NT2/D1 (cell line): ENCODE measurements at places on chromosomes 11 and 22.

- DNase-seq: no peak
These were observed 1.2 kb downstream of the ROM1 start for GRCh38 chr11:62614275-62614674.

DNA sequence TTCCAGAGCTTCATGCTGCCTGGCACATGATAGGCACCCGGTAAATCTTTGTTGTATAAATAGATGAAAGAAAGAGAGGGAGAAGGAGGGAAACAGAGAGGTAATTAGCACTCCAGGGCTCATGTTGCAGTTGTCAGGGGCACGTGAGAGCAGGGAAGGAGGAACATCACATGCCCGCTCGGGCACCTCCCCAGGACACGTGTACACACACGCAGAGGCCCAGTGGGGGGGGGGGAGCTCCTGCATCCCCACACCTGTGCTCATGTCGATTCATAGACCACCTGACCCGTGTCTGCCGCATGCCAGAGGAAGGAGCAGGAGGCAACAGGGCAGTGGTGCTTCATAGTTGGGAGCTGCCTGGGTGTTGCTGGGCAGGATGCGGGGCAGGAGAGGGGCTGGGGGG is 37.1 kb upstream of the NNMT start:
- no peak for DNase-seq

DNA sequence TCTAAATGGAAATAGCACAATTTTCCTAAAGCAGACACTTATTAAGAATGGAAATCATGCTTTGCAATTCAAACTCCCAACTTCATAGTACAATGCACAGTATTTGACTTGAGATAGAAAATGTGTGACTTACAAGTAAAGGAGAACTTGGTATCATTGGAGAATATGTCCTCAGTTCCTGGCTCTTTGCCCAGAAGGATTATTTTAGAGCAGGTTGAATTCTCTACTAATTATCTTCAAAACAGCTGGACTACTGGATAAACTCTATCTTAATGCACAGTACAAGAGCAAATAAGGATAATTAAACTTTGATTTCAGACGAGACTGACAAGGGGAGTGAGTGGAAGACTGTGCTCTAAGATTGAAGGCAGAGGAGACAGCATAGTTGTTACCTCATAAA is 839.4 kb downstream of the OPCML start:
- DNase-seq: no peak

DNA sequence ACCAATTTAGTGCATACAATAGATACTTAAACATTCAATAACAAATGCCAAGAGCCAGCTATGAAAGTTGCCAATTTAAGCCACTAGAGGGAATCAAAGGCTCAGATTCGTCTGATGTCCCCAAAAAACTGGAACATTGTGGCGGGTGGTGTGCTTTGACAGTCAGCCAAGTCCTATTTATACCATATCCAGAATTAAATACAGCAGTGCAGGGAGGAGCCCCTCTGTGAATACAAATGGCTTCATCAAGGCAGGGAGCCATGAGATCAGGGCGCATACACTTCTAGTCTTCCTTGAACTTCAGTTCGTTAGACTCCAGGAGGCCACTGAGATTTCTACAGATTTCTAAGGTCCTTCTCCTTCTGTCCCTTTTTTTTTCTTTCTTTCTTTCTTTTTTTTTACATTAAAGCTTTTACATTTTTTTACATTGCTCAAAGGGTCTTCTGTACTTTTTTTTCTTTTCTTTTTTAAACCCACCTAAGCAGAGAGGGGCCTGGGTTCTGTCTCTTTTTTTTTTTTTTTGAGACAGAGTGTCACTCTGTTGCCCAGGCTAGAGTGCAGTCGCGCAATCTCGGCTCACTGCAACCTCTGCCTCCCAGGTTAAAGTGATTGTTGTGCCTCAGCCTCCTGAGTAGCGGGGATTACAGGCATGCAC is 41.5 kb upstream of the HSPA8 start:
- DNase-seq: peak; percentile 32

DNA sequence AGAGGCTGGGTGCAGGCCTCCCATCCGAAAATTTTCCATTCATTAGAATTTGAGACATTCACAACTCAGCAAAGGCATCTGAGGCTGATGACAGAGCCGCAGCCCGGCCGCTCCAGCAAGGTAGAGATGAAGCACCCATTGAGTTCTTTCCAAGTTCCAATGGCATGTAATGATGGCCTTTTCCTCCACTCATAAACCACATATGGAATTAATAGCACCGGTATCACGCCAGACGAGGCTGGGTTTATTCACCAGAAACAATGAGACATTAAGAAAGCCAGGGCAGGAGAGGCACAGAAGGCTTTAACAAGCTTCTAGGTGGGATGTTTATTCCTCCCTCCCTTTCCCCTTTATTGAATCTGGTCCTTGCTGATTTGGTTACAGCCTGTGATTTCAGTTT is 534.4 kb downstream of the MN1 start:
- no peak for DNase-seq

DNA sequence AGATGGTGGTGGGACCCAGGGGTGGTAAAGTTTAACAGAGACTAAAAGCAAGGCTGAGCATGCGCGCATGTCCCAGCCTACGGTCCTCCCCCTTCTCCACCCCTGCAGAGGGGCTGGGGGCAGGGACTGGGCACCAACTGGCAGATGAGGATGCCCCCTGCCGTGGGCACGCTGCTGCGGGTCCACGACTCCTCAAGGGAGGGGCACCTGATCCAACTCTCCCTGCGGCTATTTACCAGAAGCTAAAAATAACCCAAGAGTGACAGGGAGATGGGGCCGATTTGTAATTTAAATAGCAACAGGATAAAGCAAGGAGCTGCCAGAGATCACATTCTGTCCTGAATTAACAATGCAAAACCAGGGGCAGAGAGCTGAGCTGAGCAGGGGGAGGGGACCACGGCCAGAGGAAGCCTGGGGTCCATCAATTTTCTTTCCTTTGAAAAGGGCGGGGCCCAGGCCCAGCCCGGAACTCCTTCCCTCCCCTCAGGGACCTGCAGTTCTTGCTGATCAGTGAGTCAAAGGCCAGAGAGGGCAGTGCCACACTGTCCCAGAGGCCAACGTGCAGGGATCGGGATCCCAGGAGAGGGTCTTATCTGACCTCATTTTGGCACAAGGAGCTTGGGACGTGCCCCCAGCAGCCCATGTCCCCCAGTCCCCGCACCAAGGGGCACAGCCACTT is 8.1 kb upstream of the DGKZ start:
- peak; percentile 97 for DNase-seq

GRCh38 chr11:71197096-71197495 is 55.3 kb downstream of the SHANK2 start:
- DNase-seq: no peak

GRCh38 chr11:38593649-38594048 is 1995.6 kb upstream of the RAG2 start:
- no peak for DNase-seq

GRCh38 chr11:82092904-82093303 is 640.8 kb downstream of the FAM181B start:
- no peak for DNase-seq

- DNase-seq: no peak
These were observed 12.9 kb downstream of the DPP3 start for GRCh38 chr11:66493130-66493529.

DNA sequence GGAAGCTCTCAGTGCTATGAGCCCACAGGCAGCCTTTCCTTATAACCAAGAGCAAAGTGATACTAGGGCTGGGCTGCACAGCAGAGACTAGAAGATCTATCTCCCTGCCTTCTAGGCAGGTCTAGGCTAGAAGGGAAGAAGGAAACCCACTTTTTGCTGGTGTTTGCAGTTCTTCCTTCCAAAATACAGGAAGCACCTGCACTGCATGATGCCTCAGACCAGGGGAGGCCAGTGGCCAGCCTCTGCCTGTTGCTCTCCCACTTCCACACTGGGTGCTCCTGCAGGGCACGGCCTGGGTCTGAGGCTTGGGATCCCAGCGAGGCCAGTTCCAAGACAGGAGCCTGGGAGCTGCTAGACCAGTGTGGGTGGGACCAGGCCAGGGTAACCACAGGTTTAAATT is 6.0 kb upstream of the UCP3 start:
- no peak for DNase-seq

GRCh38 chr11:73387594-73388264 is 11.5 kb downstream of the RELT start:
- no peak for DNase-seq

- no peak for DNase-seq
These were observed 8.8 kb downstream of the ZW10 start for GRCh38 chr11:113764527-113765219.

GRCh38 chr22:37230673-37231405 is 13.2 kb downstream of the RAC2 start:
- no peak for DNase-seq

DNA sequence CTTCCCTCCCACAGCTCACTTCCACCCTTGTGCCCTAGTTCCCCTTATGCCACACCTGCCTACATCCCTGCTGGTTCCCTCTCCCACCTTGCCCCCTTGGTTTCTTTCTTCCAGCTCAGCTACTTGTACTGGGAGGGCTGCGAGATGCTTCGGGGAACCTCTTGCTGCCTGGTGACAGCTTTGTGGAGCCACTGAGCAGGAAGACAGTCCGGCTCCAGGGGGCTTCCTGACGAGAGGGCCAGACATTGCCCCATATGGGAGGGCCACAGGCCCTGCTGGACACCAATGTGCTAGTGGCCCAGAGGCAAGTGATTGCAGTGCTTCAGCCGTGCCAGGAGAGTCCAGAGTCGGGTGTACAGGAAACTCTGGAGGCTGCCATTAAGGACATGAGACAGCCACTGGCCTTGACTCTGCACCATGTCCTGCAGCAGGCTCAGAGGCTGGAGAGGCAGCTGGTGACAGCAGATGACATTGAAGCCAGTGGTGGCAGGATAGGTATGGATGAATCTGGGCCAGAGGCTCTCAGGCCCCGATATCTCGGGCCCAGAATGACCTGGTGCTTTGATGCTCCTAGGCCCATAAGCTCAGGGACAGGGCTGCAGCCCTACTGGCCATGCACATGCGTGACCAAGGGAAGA is 54.3 kb downstream of the BTG4 start:
- DNase-seq: no peak

DNA sequence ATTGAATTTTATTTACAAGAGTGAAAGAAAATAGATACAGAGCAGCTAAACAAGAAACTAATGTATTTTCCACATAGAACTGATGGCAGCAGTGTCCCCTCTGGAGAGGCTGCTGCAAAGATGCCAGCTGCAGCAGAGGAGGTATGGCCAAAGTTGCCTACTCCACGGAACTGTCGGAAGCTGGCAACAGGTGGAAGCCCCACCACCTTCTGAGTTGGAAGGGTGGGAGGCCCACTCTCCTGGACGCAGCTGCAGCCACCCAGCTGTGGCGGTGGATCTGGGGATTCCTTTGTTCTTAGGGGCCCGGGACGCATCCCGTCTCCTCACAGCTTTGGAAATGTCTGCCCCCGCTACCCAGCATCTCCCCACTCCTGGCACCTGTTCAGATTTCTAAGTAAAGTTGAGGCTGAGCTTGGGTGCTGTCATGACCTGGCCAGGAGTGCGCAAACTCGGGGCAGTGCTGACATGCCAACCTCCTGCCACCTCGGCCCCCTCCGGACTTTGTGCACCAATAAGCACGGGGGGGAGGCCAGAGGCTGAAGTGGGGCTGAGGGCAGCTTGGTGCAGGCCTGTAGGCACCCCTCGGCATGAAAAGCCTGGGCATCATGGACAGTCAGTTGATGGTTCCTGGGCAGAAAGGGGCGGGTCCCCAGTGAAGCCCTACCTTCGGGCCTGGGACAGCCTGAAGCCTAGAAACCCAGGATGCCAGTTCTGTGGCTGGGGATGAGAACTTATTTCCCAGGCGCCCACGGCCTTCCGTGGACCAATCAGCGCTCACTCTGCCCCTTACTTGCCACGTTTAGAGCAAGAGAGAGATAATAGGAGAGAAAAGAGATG is 1071.4 kb downstream of the JRKL start:
- no peak for DNase-seq

DNA sequence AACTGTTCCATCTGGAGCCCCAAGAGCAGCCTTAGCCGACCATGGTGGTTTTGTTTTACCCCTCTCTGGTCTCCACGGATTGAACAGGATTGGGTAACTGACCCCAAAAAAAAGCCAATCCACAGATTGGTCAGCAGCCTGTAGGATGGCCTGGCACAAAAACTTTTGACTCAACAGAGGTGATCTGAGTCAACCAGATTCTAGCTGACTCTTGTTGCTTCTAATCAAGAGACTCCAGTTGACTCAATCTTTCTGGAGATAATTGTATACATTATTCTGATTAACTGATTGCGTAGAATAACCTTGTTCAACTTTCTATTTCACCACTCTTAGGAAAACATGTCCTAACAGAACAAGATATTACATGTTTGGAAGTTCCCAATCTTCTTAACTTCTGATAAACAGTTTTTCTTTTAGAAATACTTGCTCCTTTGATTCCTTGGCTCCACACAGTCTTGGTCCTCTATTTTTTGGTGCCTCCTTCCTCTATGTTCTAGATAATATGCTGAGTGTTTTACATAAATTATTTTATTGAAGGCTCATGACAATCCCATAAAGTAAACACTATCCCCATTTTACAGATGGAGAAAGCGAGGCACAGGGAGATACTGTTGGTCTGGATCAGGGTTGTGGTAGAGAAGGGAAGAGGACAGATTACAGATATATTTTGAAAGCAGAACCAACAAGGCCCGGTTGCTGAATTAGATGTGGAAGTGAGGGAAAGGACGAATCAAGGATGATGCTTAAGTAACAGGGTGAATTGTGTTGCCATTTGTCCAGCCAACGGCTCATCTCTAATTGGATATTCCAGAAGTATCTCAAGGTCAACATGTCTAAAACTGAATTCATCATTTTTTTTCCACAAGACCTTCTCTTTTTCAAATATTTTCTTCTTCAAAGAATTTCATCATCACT is 11.5 kb upstream of the ZC3H12C start:
- no peak for DNase-seq

DNA sequence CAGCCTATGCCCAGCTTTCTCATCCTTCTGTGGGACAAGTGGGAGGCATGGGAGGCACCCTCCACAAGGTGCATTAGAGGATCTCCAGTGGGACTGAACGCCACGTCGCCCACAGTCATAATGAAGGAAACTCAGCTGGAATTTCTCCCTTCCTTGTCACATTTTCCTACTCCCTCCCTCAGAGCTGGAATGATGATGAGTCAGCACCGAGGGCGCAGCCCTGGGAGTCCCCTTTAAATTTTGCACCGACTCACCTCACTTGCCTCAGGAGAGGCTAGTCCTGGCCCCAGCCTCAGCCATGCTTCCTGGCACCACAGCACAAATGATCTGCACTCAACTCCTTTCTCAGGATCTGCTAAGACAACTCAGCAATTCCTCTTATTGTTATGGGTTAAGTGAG is 34.3 kb downstream of the DBX1 start:
- DNase-seq: no peak

- DNase-seq: no peak
These were observed 122.6 kb upstream of the SORL1-AS1 start for GRCh38 chr11:121575250-121575962.

- peak; percentile 59 for DNase-seq
These were observed 1348.2 kb upstream of the RAG2 start for GRCh38 chr11:37946155-37946766.

GRCh38 chr22:28817919-28818859 is 17.8 kb upstream of the XBP1 start:
- DNase-seq: no peak

- DNase-seq: no peak
These were observed 34.6 kb upstream of the MN1 start for GRCh38 chr22:27836181-27836580.
